ENCODE measurements at places on chromosomes 13 and 19.
A peak's percentile ranks its signal among the peaks of the same experiment; 100 is the strongest.

DNA sequence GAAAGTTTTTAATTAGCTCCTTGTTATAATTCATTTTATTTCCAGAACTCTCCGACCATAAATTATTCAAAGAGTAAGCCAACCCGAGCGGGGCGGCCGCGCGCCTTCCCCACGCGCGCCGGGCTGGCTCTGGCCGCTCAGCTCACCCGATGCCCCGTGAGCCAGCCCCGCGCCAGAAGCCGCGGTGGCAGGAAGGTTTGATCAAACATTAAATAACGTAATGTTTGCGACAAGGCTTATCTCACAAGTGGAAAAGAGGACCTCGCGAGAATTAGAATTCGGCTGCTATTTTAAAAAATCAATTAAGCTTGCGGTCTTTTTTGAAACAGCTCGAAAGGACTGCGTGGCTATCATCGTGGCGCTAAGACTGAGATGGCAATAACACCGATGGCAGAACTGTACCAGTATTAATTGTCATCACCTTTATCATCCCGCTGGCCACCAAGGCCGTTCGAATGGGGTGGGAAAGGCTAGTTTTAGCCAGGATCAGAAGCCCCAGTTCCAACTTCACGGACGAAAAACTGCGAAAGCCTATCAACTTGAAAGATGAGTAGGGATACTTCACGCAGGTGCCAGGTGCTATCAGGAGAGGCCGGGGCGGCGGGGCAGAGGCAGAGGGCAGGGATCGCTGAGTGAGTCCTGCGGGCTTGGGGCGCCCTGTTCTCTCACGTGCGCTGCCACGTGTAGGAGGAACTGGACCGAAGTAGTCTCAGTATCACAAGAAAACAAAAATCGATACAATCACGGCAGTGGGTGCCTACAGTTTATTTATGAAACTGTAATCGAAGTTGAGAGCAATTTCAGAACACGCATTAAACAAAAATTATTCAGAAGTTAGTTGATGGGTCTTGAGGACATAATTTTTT is 6.4 kb downstream of the POU4F1 start:
- no peak for DNase-seq

DNA sequence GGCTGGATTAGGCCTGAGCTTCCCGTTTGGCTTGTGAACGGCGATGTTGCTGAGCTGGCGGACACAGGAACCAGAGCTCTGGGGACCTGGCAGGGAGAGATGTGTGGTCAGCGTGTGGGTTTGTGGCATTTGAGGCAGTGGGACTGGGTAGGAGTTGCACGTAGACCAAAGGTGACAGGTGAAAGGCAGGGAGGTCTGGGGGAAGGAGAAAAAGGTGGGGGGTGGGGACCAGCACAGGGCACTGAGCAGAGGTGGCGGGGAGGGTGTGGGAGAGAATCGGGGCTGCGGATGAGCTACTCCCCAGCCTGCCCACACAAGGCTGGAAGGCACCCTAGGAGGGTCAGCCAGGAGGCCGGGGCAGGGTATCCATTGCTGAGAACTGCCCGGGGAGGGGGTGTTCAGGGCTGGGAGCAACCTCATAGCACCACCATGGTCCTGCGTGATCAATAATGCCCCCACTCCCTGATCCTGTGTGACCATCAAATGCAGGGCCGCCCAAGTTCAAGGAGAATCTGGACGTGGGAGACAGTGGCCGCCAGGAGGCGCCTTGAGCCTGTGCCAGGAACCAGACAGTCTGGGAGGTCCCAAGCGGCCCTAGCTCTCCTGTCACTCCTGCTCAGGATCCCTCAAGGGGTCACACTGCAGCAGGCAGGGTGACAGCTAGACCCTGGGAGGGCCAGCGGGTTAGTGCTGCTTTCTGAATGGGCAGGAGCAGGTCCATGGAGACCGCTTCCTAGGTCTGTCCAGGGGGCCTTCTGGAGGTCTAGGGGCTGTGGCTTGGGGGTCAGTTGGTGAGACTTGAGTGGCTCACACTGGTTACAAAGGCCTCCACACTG is 12.8 kb upstream of the SELENOW start:
- peak; percentile 76 for DNase-seq

DNA sequence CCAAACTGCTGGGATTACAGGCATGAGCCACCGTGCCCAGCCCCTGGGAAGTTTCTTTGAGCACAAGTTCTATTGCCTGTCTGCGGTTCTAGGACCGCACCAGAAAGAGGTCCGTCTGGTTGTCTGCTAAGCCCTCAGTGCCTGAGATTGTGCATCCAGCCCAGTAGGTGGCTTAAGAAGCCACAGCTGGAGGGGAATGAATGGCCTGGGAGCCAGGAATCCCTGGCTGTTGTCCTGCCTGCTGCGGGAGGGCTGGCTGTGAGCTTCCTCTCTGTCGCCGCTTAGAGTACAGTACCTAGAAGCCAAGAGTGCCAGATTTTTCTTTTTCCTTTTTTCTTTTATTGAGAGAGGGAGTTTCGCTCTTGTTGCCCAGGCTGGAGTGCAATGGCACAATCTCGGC is 4.2 kb upstream of the TYK2 start:
- DNase-seq: no peak

- peak; percentile 76 for DNase-seq
Measured at GRCh38 chr19:16106121-16106520, 5.6 kb upstream of the RAB8A start.

GRCh38 chr19:52428937-52429336 is at the start of gene ZNF534:
ZNF534 (plus strand) TSS chr19:52429148; CDS start chr19:52431475, 2,327 bp downstream.
- no peak for DNase-seq

GRCh38 chr13:77508959-77509620 is 26.4 kb upstream of the SCEL start:
- no peak for DNase-seq

DNA sequence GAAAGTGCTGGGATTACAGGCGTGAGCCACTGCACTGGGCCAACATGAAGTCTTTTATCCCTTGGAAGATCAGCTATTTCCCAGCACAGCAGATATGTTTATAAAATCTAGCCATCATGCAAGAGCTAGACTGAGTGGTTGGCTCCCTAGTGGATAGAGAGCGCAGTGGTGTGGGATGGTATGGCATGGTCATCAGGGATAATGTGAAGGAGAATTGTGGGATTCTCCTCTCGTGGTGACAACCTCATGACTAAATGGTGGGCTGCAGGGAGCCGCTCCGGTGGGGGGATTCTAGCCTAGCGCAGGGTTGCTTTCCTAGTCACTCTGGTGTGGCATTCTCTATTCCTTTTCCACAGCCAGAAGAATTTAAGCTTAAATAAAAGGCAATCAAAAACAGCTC is 43.3 kb upstream of the GPI start:
- DNase-seq: no peak

- no peak for DNase-seq
Measured at GRCh38 chr19:13899912-13900584, 5.9 kb downstream of the BRME1 start.

- DNase-seq: no peak
Measured at GRCh38 chr13:104737713-104738112, 1671.5 kb upstream of the SLC10A2 start.

DNA sequence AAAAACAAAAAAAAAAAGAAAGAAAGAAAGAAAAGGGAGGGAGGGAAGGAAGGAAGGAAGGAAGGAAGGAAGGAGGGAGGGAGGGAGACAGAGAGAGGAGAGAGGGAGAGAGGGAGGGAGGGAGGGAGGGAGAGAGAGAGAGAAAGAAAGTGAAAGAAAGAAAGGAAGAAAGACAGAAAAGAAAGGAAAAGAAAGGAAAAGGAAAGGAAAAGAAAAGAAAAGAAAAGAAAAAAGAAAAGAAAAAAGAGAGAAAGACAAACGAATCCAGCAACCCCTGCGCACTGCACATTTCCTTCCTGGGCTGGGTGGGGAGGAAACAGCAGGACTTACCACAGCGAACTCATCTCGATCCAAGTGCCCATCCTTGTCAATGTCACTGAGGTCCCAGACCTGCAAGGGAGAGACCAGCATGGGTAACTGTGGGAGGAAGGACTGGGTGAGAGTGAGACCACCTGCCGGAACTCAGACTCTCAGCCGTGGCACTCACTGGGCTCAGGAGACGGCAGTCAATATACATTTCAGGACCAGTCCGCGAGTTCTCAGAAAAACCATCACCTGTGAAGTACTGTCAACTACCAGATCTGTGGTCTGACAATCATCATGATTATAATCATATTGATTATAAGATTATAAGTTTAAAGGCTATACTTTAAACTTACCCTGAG is 43.3 kb downstream of the EPS15L1 start:
- no peak for DNase-seq

- peak; percentile 11 for DNase-seq
Measured at GRCh38 chr13:39035799-39036198, 2.1 kb downstream of the PROSER1 start.

DNA sequence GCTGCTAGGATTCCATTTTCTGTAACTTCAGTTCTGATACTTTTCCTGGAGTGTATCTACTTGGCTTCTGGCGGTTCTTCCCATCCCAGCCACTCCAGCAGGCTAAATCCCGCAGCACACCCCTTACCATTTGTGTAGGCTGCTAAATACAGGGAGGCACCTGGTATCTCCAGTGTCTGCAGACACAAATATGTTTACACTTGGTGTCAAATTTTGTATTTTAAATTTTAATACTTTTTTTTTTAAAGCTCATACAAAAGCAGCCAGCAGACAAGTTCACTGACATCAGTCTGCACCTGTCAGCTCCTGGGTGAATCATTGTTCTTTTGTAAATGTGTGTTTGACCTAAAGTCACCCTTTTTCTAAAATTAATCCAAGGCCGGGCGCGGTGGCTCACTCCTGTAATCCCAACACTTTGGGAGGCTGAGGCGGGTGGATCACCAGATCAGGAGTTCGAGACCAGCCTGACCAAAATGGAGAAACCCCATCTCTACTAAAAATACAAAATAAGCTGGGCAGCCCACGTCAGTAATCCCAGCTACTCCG is 3.4 kb upstream of the ZSCAN4 start:
- DNase-seq: no peak

DNA sequence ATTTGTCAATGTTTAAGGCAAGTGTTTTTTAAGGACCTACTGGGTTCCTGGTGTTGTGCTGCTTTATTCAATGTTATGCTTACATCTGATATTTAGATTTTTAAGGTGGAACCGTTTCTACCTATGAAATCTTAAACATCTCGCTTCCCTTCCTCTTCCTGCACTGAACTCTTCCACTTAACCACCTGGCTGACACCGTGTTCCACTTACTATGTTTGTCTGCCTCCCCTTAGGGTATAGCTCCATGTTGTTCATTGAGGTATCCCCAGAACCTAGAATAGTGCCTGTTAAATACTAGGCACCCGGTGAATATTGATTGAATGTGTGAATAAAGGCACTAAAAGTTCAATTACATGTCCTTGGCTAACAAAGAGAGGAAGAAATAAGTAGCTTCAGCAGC is 104.9 kb downstream of the RNF17 start:
- no peak for DNase-seq

DNA sequence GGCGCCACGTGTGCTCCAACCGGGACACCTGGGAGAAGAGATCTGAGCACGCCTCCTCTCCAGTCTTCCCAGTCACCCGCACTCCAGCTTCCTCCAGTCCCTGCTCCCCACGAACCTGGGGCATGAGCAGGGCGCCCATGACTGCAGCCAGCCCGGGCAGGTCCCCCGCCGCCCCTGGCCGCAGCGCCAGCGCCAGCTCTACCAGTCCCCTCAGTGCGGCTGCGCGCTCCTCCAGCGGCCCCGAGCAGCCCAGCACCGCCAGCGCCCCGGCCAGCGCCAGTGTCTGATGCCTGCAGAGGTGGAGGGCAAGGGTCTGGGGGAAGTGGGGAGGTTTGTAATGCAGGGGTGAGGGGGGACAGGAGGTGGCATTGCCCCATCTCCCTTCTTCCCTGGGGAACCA is 13.1 kb downstream of the SH2D3A start:
- DNase-seq: no peak

GRCh38 chr19:7869910-7870511 is 4.2 kb downstream of the PRR36 start:
- peak; percentile 88 for DNase-seq

DNA sequence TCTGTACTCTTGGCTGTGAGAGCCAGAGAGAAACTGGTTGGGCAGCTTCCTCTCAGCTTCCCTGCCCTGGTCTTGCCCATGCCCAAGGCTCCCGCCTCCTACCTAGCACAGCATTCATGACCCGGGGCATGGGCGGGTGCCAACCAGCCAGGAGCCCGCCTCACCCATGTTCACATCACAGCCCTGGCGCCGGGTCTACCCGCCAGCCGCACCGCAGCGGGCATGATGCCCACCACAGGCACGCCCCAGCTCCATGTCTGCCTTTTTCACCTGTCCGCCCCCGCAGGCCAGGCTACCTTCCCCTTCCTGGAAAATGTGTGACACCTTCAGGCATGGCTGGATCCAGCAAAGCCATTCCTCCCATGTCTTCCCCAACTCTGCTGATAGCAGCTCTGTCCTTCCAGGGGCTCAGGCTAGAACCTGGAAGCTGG is 42.1 kb downstream of the PTPRS start:
- no peak for DNase-seq

- DNase-seq: peak; percentile 63
Measured at GRCh38 chr19:38831142-38831605, 420 bp downstream of the ECH1 start.

DNA sequence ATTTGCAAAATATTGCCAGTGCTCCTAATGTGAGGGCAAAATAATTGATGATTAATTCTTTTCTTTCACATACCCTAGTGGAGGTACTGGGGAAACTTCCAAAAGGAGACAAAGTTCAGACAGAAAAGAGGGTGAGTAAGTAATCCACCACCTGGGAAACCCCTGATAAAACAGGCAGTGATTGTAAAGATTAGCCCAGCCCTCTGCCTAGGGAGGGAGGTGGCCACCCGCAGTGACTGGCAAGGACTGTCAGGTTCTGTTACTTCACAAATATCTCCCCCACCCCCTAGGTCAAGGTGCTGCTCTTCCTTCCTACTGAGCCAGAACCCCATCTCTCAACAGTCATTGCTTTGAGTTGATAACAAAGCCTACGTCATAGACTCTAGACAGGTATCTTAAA is 239.7 kb downstream of the DNAJC15 start:
- no peak for DNase-seq

DNA sequence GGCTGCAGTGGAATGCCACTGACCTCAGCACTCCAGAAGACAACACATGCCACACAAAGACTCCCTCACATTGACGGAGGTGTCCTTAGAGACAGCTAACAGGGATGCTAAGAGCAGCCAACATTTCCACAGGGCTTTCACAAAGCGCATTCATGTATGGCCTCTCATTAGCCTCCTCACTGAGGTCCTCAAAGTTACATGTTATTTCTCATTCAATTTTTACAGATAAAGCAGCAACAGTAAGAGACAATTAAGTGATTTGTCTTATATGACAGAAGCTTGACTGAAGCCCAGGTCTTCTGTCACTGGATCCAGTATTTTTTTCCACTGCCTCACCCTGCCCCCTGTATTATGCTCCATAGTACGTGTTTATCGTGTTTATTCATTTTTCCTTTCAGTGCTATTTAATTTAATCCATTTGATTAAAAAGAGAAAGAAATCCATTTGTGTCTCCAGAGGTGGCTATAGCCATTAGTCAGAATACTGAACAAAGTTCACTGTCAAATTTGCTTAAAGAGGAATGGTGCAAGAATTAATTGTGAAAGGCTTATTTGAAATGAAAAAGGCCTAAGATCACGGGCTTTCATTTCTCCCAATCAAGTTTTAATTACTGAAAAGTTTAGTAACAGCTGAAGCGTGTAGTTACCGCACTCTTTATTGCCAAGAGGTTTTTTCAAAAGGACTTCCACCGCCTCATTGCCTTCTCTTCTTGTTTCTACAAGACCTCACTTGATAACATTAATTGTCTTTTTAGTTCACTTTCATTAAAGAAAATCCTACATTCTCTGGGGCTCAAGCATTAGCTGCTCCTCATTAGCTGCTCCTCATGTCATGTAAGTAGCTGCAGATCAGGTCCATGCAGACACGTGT is 115.0 kb downstream of the COG6 start:
- DNase-seq: no peak

GRCh38 chr13:26025196-26025595 is 26.6 kb downstream of the SHISA2 start:
- DNase-seq: no peak
